GM12878 (cell line): ENCODE measurements at places on chromosomes 4 and X. TPM values are rescaled to one million over a fixed set of nuclear protein-coding genes. Genes with fewer than 3 reads are reported as not detected.

DNA sequence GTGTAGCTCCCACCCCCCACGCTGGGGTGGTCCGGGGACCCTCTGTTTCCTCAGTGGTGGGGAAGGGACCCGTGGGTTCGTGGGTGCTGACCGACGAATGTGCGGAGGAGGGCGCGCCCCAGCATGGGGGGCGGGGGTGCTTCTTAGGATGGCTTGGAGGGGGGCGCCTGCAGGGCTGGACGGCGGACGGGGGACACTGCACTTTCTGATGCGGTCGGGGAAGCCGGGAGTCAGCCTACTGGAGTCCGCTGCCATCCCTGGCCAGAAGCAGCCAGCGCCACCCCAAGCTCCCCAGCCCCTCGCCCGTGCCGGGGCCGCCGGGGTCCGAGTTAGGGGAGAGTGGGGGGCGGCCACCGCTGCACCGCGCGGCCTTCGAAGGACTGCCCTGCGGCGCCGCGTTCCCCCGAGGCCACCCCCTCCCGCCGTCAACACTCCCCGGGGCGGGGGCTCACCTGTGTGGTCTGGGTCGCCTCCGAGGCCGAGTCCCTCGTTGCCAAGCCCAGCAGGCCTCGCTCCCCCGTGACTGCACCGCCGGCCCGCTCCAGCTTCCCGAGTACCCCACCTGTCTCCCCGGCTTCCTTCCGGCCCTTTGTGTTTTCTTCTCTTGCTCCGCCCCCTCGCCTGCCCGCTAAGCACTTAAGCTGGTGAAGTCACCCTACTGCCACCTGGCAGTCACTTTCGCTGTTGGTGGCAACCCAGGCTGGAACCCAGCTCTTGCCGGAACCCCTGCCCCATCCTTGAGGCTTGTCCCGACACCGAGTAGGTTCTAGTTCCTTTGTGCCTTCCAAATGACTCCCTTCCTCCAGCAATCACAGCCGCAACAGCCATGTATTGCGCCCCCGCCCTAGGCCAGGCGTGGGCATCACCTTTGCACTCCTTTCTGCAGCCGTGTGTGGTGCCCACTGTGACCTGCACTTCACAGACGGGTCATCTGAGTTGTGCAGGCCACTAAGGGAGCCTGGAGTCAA lies at the start of gene OCIAD2:
Gene OCIAD2 (minus strand): TSS at position 569 of the 968 bp plus-strand sequence. CDS start 2,225 bp downstream, outside the sequence.
- DNase-seq: peak; percentile 39

DUX4 gene
- not detected in 2 replicates for total RNA-seq

- peak; percentile 17 for DNase-seq
These were observed 1.1 kb upstream of the PGRMC2 start for GRCh38 chr4:128288689-128289106.

- no peak for DNase-seq
These were observed 136.7 kb downstream of the APBB2 start for GRCh38 chr4:41077628-41078027.

DNA sequence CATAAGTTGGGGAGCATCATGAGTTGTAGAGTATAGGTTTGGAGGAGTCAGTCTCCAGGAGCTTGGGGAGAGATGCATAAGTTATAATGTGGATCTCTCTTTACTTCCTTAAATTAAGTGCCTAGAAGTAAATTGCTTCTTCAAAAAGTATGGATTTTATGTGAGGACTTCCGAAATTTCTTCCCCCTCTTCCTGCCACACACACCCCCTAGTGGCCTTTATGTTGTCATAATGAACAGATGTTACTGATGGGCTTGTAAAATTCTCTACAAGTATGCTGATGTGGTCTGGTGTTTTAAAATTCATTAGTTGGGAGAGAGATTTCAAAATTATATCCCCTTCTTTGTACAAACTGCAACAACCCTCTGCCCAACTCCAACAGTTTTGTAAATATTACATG lies 2.3 kb upstream of the METTL14 start:
- no peak for DNase-seq

PNMA6F gene
- total RNA-seq: not detected in 2 replicates

- DNase-seq: no peak
These were observed 191.0 kb upstream of the EMCN start for GRCh38 chr4:100708776-100709175.

CLTRN gene
- 0.38 TPM in 1 of 2 replicates, not detected in the other for total RNA-seq

GRCh38 chrX:54357414-54358377 lies at the start of gene WNK3:
Gene WNK3 (minus strand): TSS chrX:54358046.
- DNase-seq: no peak

DNA sequence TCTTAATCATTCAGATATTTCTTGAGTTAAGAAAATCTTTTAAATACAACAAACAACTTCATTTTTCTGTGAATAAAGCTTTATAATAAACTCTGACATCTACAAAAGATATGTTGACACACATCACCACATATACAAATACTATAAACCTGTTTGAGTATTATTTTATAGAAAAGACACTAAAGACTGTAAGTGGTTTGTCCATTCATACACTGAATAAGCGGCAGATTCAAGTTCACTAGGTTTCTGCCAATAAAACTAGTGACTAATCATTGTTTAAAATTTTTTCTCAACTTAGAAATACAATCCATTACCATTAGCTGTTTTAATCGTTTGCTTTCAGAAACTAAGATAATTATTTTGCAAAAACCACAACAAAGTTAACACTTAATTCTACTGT lies 1900.0 kb downstream of the C4orf33 start:
- no peak for DNase-seq
